ENCODE measurements at places on chromosomes 1 and 21.
A peak's percentile ranks its signal among the peaks of the same experiment; 100 is the strongest.

- DNase-seq, result no peak
- H3K4me1 ChIP-seq, result no peaks in the 10 kb centered on the region
- no peaks in the 10 kb centered on the region for H3K27me3 ChIP-seq
- H3K4me3 ChIP-seq, result no peak overlapping the region
These were observed 16.2 kb downstream of the GIPC2 start for GRCh38 chr1:78061825-78062523.

- DNase-seq, result no peak
- H3K27ac ChIP-seq, result no peak overlapping the region
- H3K27me3 ChIP-seq, result peaks cover 4% of the 10 kb centered on the region
- no peaks in the 10 kb centered on the region for H3K36me3 ChIP-seq
- H3K4me1 ChIP-seq, result no peaks in the 10 kb centered on the region
- no peak overlapping the region for H3K4me3 ChIP-seq
These were observed 10.1 kb downstream of the PTGFRN start for GRCh38 chr1:116919802-116920201.

DNA sequence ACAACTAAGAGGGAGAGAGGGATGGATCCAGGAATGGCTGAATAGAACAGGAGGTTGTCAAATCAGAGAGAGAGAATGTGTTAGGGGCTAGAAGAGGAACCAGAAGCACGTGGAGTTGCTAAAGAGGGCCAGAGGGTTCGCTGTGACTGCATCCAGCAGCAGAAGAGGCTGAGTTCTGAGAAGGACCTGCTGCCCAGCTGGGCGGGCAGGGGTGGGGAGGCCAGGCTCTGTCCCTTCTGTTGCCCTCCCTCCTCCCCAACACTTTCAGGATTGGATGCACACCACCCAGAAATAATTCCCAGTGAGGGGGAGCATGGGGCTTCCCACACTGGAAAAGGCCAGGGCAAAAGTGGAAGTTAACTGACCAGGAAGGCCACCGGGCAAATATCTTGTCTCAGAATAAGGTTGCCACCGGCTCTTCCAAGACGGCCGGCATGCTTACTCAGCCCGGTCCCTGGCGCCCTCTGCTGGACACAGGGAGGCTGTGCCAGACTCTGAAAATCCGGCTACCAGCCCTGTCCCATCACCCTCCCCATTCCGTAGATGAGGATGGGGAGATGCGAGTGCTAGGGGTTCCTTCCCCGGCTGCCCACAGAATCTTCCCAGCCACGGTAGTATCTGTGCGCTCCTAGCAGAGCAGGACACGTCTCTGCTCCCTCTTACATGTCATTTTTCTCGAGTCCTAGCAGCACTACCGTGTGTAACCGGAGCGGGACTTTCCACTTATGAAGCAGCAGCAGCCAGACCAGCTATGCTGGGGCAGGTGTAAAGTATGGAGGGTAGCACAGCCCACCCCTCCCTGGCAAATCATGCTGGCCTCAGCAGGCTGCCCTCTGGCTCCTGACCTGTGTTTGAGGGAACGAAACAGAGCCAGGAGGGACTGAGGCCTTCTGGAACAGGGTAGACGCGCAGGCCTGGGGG lies 46.8 kb upstream of the A3GALT2 start:
- peaks cover 23% of the 10 kb centered on the region for H3K4me1 ChIP-seq
- no peak overlapping the region for H3K27ac ChIP-seq
- no peaks in the 10 kb centered on the region for H3K27me3 ChIP-seq
- peak; percentile 80 for DNase-seq
- peaks cover 6% of the 10 kb centered on the region for H3K36me3 ChIP-seq

DNA sequence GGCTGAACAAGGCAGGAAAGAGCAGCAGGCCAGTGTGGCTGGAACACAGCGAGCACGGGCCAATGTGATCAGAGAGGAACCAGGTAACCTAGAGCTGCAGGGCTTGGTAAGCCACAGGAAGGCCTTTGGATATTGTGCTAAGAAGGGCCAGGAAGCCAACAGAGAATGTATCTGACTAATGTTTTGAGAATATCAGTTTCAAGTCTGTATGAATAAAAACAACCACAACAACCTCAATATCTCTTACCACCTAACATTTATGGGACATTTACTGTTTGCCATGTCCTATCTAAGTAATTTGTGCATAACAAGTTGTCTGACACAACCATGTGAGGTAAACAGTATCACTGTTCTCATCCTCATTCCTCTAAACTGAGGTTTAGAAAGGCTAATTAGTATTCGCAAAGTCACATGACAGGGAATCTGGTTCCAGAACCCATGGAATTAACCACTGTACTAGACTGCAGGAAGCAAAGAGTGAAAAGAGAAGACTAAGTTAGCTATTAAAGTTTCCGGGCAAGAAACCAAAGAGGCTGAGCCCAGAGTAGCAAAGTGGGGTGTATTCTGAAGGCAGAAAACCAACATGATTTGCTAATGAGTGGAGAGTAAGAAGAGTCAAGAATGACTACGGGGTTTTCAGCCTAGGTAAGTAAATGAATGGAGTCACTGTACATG lies 38.9 kb downstream of the SPRTN start:
- no peaks in the 10 kb centered on the region for H3K27me3 ChIP-seq
- no peak overlapping the region for H3K4me3 ChIP-seq
